Right lobe of liver (tissue), 6 donors: ENCODE measurements at places on chromosomes 3 and 15.
A peak's percentile ranks its signal among the peaks of the same experiment; 100 is the strongest.

DNA sequence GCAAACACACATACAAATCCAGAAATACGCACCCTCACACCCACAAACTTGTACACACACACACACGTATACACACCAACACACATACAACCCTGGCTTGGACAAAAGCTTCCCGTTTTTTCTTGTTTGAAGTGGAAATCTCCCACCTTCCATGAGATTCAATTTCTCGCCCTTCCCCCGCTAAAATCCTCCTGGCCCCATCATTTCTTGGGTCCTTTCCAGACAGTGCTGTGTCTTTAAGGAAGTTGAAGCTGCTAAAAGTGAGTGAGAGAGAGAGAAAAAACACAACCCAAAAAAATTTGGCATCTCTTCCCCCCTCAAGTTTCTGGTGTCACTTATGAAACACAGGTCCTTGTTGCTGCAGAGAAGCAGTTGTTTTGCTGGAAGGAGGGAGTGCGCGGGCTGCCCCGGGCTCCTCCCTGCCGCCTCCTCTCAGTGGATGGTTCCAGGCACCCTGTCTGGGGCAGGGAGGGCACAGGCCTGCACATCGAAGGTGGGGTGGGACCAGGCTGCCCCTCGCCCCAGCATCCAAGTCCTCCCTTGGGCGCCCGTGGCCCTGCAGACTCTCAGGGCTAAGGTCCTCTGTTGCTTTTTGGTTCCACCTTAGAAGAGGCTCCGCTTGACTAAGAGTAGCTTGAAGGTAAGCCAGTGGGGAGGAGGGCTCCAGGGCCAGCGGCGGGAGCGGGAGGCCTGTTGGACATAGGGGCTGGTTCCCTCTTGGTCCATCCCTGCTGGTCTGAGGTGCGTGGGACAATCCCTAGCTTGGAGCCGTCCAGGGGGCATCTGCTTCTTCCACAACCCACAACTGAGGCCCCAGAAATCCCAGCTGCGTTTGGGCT is at the start of gene ISLR:
ISLR (plus strand) TSS at position 331 of the 839 bp plus-strand sequence. CDS start 1,149 bp downstream, outside the sequence.
- no peaks in the 10 kb centered on the region for H3K36me3 ChIP-seq
- H3K27ac ChIP-seq, result no peak within 1 kb of the TSS
- H3K4me1 ChIP-seq, result no peaks in the 10 kb centered on the region
- no peaks in the 10 kb centered on the region for H3K27me3 ChIP-seq

GRCh38 chr3:150871192-150871591 is 34.0 kb downstream of the MINDY4B start:
- H3K27ac ChIP-seq, result no peak overlapping the region
- no peak overlapping the region for H3K4me3 ChIP-seq
- no peak for DNase-seq
- no peaks in the 10 kb centered on the region for H3K4me1 ChIP-seq

GRCh38 chr3:182729903-182730674 is 63.2 kb upstream of the ATP11B start:
- no peak overlapping the region for H3K27ac ChIP-seq
- H3K4me3 ChIP-seq, result peak overlapping the region; percentile 14
- H3K4me1 ChIP-seq, result no peaks in the 10 kb centered on the region
- H3K36me3 ChIP-seq, result no peaks in the 10 kb centered on the region
- no peaks in the 10 kb centered on the region for H3K27me3 ChIP-seq
- DNase-seq, result peak; percentile 29

DNA sequence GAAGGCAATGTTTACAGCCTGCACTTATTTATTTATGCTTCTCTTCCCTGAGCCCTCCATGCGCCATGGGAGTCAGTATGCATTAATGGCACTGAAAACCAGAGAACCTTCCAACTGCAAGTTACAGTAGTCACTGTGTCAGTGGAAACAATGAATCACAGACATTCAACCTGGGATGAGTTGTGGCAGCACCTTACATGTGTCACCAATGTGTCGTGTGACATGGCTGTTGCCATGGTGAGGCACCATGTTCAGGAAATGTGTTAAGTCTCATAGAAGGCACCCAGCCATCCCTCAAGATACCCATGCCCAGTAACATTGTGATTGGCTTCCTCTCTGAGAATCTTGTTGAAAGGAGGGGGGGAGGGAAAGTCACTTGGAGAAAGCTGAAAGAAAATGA is 105.0 kb downstream of the FOXP1 start:
- no peaks in the 10 kb centered on the region for H3K36me3 ChIP-seq
- H3K4me1 ChIP-seq, result no peaks in the 10 kb centered on the region

DNA sequence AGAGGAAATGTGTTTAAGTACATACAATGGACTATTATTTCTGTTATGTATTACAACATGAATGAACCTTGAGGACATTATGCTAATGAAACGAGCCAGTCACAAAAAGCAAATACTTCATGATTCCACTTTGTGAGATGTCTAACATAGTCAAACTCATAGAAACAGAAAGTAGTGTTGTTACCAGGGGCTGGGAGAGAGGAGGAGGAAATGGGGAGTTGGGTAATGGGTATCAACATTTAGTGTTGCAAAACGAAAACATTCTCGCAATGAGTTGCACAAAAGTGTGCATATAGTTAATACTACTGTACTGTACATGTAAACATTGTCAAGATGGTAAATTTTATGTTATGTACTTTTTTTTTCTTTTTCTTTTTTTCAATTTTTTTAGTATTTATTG is 194.3 kb downstream of the IL5RA start:
- no peaks in the 10 kb centered on the region for H3K4me1 ChIP-seq
- no peaks in the 10 kb centered on the region for H3K27me3 ChIP-seq
- no peak overlapping the region for H3K27ac ChIP-seq
- no peak overlapping the region for H3K4me3 ChIP-seq

DNA sequence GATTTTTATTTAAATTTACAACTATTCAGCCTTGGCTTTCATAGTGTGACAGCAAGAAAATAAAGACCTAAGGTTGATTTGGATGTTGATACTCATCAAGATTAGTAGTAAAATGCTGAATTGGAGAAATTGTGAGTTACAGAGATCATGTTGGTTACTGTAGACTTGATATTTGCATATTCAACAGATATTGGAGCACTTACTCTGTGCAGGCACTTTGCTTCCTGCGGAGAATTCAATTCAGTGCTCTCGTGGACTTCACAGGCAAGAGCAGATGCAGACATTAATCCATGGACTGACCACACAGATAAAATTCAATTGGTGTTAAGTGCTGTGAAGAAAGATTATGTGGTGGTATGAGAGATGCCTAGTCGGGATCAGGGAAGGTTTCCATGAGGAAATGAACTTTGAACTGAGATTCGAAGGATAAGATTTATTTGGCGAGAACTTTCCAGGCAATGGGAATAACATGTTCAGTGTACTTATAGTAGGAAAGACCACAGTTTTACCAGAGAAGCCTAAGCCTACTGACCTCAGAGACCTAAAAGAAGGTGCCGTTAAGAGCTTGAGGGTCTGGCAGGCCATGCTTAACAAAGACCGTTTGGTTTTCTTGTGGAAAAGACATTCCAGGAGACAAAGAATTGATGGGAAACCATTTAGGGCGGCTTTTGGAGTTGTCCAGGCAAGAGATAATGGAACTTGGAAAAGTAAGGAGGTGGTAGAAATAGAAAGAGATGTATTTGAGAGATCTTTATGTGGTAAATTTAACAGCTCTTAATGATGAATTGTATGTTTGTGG is 4.3 kb downstream of the SELENOT start:
- H3K4me3 ChIP-seq, result no peak overlapping the region
- H3K36me3 ChIP-seq, result no peaks in the 10 kb centered on the region
- H3K27me3 ChIP-seq, result no peaks in the 10 kb centered on the region
- DNase-seq, result no peak
- H3K27ac ChIP-seq, result no peak overlapping the region

- no peak for DNase-seq
- H3K27me3 ChIP-seq, result no peaks in the 10 kb centered on the region
- H3K4me3 ChIP-seq, result no peak overlapping the region
Observed at GRCh38 chr3:77655396-77655795, 615.5 kb downstream of the ROBO2 start.

GRCh38 chr3:119856695-119857094 is 74.8 kb downstream of the NR1I2 start:
- H3K36me3 ChIP-seq, result no peaks in the 10 kb centered on the region
- H3K4me3 ChIP-seq, result no peak overlapping the region
- H3K27ac ChIP-seq, result no peak overlapping the region
- H3K4me1 ChIP-seq, result no peaks in the 10 kb centered on the region

DNA sequence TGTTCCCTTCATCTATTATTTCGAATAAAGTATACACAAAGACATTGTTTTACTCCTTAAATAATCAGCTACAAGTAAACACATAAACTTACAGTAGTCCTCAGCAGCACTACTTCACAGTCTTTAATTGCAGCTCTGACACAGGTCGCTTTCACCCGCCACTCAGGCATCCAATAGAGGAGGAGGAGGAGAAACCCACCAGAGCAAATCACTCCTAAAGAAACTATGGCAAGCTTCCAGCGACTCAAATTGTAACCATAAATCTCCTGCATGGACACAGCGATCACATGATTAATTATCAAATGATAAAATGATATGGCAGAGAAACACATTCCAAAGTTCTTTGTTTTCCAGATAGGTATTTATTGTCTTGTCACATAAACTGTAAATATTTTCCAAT is 26.2 kb downstream of the ATP13A3 start:
- no peaks in the 10 kb centered on the region for H3K27me3 ChIP-seq
- H3K27ac ChIP-seq, result no peak overlapping the region
- no peak for DNase-seq
- no peak overlapping the region for H3K4me3 ChIP-seq
- no peaks in the 10 kb centered on the region for H3K36me3 ChIP-seq

DNA sequence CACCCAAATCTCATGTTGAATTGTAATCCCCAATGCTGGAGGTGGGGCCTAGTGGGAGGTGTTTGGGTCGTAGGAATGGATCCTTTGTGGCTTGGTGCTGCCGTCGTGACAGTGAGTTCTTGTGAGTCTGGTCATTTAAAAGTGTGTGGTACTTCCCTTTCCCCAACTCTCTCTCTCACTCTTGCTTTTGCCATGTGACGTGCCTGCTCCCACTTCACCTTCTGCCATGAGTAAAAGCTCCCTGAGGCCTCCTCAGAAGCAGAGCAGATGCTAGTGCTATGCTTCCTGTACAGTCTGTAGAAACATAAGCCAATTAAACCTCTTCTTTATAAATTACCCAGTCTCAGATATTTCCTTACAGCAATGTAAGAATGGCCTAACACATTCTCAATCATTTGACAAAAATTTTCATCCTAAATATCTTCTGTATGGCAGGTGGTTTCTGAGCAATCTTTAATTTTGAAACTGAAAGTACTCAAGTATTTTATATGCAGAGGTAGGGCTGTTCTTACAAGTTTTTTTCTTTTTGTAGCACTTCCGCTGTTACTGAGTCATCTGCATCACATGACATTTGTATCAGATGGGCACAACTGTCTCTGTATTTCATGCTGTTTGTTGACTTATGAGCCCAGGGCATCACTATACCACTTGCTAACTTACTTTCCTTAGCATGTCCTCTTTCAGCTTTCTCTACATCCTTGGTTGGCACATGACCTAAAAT is 8.8 kb downstream of the RPL39L start:
- H3K27ac ChIP-seq, result peak overlapping the region; percentile 52
- no peak for DNase-seq
- no peaks in the 10 kb centered on the region for H3K4me1 ChIP-seq
- H3K27me3 ChIP-seq, result no peaks in the 10 kb centered on the region
- no peaks in the 10 kb centered on the region for H3K36me3 ChIP-seq

DNA sequence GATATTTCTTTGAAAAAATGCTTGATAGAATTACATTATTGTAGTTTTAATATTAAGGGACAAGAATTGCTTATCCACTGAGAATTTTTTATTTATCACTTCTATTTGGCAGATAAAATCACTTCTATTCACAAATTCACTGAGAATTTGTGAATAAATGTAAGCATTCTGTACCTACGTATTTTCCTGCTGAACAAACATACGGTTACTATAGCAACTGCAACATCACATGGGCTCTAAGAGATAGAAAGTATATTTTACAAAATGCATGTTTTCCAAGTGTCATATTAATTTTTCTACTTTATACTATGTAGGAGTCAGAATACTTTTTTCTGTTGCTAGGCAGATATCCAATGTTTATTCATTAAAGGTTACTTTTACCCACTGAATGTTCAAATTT is 166.2 kb downstream of the ZIC1 start:
- no peak overlapping the region for H3K4me3 ChIP-seq
- H3K4me1 ChIP-seq, result no peaks in the 10 kb centered on the region
- H3K36me3 ChIP-seq, result no peaks in the 10 kb centered on the region
- no peak for DNase-seq
- no peaks in the 10 kb centered on the region for H3K27me3 ChIP-seq
- no peak overlapping the region for H3K27ac ChIP-seq

DNA sequence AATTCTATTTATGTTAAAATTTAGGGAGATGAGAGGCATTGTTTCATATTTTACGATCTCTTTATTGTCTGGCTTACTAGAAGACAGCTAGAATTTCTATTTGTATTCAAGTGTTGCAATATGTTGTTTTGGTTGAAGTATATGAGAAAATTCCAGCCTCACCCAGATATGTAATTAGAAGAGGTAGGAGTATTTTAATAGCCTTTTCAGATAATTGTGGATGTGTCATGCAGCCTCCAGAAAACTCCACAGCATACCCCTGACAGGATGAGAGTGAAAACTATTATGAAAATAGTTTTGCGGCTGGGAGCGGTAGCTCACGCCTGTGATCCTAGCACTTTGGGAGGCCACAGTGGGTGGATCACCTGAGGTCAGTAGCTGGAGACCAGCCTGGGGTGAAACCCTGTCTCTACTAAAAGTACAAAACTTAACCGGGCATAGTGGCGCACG is 21.5 kb upstream of the USP3 start:
- DNase-seq, result no peak
- H3K4me3 ChIP-seq, result no peak overlapping the region
- no peaks in the 10 kb centered on the region for H3K4me1 ChIP-seq
- no peaks in the 10 kb centered on the region for H3K36me3 ChIP-seq
- H3K27me3 ChIP-seq, result no peaks in the 10 kb centered on the region

DNA sequence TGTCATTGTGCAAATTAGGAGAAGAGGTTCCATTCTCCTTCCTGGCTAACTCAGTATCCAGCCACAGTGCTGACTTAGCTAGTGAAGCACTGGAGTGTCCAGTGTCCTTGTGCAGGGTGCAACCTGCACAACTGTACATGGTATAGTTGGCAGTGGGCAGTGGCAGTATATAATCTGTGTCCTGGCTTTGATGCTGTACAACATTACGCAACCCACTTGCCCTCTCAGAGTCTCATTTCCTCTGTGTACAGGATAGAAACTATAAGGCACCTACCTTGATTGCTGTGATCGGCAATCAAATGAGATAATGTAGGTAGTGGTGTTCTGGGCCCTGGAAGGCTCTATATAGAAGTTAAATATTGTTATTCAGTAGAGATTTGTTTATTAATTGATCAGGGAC is 333.6 kb downstream of the CLSTN2 start:
- H3K27me3 ChIP-seq, result no peaks in the 10 kb centered on the region
- H3K27ac ChIP-seq, result no peak overlapping the region
- no peak for DNase-seq

GRCh38 chr3:188198760-188199327 is 44.9 kb downstream of the LPP start:
- H3K4me1 ChIP-seq, result no peaks in the 10 kb centered on the region
- no peak for DNase-seq
- H3K36me3 ChIP-seq, result no peaks in the 10 kb centered on the region
- no peaks in the 10 kb centered on the region for H3K27me3 ChIP-seq
- H3K4me3 ChIP-seq, result no peak overlapping the region
- H3K27ac ChIP-seq, result no peak overlapping the region
